AG20443 (cell line): ENCODE measurements at places on chromosomes 11 and 22.
A peak's percentile ranks its signal among the peaks of the same experiment; 100 is the strongest.

DNA sequence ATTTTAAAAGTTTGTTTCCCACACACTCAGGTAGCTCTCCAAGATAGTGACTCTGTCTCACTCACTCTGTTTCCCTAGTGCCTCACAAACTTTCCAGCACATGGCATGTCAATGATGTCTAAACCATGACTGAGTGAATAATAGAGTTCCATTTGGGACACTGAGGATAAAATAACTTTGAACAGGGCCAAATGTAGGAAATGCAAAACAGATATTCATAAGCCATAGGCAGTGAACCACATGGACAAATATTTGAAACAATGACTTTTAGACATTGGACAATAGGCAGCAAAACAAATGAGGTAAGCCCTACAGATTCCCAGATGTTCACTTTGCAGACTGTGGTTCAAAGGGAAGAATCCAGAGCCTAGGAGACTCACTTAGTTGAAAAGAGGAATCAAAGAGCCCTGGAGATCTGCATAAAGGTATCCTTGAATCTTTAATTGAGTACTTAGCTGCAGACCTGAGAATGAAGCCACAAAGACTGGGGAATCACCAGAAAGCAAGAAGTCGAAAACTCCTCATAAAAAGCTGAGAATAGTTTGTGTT lies 173.3 kb downstream of the FAM76B start:
- no peak for DNase-seq

GRCh38 chr11:60775420-60775961 lies 9.6 kb upstream of the MS4A10 start:
- peak; percentile 92 for DNase-seq

- DNase-seq: no peak
Observed at GRCh38 chr11:122214567-122214966, 98.6 kb upstream of the BLID start.

GRCh38 chr11:129275828-129276227 lies 83.7 kb upstream of the ARHGAP32 start:
- DNase-seq: no peak

- no peak for DNase-seq
Observed at GRCh38 chr11:26949846-26950245, 44.1 kb upstream of the FIBIN start.

DNA sequence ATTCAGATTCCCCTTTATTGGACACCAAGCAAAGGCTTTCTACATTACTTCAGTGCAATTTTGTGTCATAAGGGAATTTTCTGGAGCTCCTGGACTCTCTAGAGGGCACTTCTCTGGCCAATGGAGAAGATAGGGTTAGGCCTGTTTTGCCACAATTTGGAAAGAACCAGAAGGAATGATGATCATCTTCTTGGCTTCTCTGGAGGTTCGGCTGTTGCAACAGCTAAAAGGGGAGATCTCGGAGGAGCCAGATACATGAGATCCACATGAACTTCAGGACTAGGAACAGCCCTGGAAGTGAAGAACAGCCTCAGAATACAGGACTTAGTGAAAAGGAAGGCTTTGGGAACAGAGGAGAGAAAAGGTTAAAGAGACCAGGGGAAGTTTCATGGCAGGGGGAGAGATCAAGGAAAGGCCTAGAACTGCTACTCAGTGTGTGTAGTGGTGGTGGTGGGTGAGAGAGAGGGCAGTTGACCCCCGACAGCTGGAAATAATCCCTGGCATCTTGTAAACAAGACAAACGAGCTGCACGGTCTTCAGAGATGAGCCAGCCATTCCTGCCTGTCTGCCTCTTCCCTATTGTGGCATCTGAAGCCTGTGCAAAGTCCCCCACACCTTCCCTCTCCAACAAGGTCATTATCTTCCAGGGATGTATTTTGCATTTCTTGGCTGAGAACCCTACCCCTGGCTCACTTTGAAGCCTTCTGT lies 83.8 kb downstream of the CCDC81 start:
- peak; percentile 13 for DNase-seq

DNA sequence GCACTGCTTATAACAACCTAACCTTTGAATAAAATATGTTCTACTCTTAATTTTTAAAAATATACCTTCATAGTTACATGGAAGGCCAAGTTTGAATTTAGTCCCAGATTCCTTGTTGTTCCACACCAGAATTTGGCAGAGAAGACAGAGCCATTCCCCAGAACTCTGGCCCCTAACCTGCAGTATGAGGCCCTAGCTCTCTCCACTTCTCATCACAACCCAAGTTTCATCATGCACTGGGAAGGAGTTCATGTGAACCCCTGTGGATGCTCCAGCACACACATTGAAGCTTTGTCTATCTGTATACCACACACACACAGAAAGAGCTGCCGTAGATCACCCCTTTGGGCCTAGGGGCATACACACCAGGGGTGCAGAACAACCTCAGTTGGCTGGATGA lies 10.6 kb upstream of the BBOX1 start:
- no peak for DNase-seq

DNA sequence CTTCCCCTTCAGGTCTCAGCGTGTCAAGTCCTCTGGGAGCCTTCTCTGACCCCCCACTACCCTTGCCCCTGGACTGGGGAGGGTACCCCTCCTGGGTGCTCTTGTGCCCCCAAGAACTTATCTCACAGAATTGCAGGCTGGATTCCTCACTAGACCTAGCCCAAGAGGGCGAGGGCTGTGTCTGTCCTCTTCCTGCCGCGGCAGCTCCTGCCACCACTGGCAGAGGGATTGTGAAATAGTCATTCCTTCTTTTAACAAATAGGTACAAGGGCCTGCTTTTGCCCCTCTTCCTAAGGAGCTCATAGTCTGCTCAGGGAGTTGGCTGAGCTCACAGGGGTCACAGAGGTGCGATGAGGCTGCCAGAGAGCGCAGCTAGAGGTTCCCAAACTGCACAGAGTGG lies 5.5 kb downstream of the RAB36 start:
- no peak for DNase-seq

DNA sequence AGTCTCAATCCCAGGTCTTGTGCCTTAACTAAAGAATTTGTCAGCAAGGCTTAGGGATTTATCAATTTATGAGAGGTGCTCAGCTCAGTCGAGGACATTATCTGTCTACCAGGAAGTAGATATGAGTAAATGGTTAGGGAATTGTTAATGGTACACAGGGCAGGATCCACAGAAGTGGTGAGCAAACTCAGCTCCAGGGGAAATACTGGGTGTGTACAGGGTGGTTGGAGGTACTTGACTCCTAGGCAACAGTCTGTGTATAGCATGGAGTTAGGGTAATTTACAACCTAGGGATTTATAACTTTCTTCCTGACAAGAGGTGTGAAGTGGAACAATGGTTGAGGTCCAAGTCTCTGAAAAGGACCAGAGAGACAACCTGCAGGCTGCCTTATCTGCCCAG lies 123.4 kb upstream of the OR9Q1 start:
- no peak for DNase-seq

DNA sequence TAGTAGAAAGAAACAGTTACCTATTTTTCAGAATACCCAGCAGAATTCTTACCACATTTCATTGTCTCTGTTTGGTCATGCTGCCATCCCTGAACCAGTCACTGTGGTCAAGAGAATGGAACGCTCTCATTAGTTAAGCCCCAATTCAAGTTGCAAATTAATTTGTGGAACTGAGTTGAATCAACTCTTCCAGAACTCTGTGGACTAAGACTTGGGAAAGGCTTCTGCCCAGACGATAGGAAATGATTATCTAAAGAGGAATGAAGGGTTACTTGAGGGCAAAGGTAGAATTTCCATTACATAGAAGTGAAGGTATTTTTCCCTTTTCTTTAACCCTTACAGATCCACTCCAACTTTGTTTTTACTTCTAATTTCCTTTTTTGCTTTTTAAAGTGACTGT lies 286.4 kb downstream of the DYNC2H1 start:
- peak; percentile 26 for DNase-seq

- peak; percentile 71 for DNase-seq
Observed at GRCh38 chr11:19978668-19979518, 181.4 kb downstream of the DBX1 start.
